ENCODE measurements at places on chromosomes 7 and 10.

DNA sequence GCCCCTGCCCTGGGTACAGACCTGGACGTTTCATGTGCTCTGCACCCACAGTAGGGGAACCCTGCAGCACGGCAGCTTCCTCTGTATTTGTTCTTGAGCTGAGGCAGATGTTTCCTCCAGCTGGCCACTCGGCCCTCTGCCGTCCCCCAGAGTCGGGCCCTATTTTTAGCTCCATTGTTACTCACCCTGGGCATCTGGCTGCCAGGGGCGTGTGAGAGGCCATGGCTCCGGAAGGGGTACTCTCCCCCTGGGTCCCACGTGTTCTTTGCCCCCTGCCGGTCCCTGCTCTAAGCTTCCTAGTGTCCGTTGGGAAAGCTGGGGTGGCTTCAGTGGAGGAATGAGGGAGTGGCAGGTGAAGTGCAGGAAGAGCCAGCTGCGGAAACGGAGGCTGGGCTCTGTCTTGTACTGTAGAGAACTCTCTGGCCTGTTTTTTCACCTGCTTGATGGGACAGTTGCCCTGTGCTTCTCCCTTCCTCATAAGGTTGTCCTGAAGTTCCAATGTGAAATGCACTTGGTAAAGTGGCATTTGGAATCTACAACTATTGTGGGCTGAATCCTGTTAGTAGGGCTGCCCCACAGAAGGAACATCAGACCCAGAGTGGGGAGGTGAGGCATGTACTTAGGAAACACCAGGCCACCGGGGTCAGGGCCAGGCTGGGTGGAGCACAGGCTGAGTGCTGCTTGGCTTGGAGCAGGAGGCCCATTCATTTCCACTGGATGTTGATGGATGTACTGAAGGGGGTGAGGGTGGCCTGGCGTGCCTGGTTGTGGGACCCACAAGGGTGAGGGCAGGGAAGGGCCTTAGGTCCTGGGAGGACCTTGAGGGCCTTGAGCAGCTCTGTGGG lies 30.6 kb downstream of the PALD1 start:
- peak; percentile 13 for DNase-seq

DNA sequence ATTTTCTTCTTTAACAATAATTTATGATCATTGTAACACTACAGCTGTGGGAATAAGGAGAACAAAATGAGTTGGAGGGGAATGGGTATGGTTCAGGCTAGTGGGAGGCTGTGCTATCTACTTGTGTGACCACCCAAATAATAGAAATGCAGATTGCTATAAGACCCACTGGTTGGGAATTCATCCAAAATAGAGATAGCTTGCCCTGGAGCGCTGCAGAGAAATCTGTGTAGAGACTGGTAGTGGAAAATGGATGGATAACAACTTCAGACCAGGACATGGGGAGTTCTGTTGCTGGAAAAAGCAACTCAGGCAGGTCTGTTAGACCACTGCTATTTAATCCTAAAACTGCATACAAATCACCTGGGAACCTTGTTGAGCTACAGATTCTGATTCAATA lies 137.1 kb upstream of the MKLN1 start:
- DNase-seq = no peak

DNA sequence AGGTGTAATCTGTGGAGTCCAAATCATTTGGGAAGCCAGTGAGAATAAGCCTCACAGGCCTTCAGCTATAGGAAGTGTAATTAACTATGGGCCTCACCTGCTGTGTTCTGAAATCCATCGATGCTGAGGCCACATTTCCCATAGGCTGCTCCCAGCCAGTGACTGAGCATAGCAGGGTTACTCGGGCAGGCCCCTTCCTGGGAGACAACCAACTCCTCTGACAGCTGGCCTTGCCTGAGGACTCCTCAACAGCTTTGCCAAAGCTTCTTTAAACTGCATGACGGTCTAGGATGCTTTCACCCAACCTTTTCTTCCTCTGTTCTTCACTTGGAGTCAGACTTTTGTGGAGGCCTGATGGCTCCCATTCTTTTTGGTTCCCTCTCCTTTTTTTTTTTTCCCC lies 63.8 kb upstream of the SMNDC1 start:
- DNase-seq = no peak

GRCh38 chr7:48387932-48388331 lies 216.7 kb downstream of the ABCA13 start:
- DNase-seq = no peak

- DNase-seq = no peak
Measured at GRCh38 chr10:123011987-123012386, 3.2 kb downstream of the ACADSB start.

DNA sequence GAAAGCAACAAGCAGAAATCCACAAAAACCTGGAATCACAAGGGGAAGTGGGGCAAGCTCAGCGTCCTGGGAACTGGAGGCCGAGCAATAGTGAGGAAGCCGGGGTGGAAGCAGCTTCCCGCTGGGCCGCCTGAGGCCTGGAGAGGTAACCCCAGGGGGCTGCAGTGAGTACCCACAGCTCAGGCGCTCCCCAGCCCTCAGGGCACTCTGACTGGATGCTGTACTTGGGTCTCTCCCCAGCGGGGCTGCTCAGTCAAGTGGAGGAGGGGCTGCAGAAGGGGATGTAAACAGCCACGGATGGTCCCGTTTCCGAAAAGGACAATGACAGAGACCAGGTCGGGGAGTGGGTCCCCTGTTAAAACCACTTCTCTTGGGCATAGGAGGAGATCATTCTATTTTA lies 50.3 kb downstream of the SLIT1 start:
- no peak for DNase-seq

DNA sequence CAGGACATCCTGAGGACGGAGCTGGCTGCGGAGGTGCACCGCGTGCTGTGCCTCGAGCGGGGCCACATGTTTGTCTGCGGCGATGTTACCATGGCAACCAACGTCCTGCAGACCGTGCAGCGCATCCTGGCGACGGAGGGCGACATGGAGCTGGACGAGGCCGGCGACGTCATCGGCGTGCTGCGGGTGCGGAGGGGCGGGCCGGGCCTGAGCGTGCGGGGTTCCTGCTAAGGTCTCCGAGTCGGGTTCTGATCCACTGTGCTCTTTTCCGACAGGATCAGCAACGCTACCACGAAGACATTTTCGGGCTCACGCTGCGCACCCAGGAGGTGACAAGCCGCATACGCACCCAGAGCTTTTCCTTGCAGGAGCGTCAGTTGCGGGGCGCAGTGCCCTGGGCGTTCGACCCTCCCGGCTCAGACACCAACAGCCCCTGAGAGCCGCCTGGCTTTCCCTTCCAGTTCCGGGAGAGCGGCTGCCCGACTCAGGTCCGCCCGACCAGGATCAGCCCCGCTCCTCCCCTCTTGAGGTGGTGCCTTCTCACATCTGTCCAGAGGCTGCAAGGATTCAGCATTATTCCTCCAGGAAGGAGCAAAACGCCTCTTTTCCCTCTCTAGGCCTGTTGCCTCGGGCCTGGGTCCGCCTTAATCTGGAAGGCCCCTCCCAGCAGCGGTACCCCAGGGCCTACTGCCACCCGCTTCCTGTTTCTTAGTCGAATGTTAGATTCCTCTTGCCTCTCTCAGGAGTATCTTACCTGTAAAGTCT lies 10.4 kb downstream of the ATG9B start:
- DNase-seq = no peak

DNA sequence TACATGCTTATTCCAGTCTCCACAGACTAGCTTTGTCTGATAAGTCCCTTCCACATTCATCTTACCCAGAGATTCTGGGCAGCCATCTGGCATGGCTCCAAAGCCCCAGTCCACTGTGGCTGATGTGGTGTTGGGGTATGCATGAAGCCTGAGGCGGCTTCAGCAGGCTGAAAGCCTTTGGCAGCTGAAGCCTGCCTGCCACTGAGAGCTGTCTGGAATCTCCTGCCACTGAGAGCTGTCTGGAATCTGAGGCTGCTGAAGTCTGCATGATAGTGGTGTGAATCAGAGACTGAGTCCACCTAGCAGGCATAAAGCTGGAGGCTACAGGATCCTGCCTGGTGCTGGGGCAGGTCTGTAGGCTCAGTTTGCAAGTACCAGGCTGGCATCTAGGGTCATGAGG lies 87.1 kb downstream of the DYNC1I1 start:
- no peak for DNase-seq

GRCh38 chr7:76261931-76262330 lies 40.5 kb upstream of the HSPB1 start:
- DNase-seq = no peak

GRCh38 chr7:73701357-73701995 lies 18.0 kb downstream of the STX1A start:
- DNase-seq = no peak

- no peak for DNase-seq
Measured at GRCh38 chr7:113659416-113659815, 259.4 kb downstream of the PPP1R3A start.

GRCh38 chr10:104734433-104734832 lies 93.3 kb downstream of the SORCS3 start:
- no peak for DNase-seq

DNA sequence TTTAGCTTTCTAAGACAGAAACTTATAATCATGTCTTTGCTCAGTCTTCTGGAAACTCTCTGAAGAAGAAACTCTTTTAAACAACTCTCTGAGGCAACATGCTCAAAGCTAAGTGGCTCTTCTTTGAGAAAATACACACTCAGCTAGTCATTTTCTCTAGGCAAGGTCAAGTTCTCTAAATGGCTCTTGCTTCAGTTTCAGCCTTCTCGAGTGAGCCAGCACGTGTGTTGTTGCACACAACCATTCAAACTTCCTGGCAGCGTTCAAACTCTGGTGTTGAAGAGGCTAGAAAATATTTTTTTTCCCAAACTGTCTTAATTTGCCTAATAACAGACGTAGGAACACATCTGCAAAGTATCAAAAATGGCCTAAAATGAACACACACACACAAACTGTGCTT lies 129.1 kb downstream of the THSD7A start:
- DNase-seq = no peak

DNA sequence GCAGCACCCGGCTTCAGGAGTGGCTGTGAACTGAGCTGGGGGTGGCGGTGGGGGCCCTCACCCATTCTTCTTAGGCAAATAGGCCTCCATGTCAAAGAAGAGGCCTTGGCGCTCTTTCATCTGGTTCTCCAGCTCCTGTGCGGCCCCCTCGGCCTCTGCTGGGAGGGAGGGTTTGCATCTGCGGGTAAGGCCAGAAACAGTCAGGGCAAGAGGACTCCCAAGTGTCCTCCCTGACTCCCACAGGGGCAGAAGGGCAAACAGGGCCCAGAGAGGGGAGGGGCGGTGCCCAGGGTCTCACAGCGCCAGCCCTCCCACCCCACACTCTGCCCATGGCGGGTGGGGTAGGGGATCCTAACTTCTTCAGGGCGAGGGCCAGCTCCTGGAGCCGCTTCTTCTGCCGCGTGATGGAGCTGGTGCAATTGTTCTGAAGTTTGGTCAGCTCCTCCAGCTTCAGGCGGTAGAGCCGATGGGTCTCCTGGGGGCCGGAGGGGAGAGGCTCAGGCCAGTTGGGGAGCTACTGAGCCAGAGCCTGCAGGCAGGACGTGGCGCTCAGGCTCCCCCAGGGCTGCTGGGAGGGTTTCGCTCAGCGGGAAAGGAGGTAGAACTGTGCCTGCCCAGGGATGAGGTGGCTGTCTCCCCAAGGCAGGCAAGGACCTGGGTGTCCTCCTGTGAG lies 2.2 kb downstream of the TMEM120A start:
- DNase-seq = no peak

GRCh38 chr10:47077386-47077785 lies 166.2 kb downstream of the PTPN20 start:
- no peak for DNase-seq

DNA sequence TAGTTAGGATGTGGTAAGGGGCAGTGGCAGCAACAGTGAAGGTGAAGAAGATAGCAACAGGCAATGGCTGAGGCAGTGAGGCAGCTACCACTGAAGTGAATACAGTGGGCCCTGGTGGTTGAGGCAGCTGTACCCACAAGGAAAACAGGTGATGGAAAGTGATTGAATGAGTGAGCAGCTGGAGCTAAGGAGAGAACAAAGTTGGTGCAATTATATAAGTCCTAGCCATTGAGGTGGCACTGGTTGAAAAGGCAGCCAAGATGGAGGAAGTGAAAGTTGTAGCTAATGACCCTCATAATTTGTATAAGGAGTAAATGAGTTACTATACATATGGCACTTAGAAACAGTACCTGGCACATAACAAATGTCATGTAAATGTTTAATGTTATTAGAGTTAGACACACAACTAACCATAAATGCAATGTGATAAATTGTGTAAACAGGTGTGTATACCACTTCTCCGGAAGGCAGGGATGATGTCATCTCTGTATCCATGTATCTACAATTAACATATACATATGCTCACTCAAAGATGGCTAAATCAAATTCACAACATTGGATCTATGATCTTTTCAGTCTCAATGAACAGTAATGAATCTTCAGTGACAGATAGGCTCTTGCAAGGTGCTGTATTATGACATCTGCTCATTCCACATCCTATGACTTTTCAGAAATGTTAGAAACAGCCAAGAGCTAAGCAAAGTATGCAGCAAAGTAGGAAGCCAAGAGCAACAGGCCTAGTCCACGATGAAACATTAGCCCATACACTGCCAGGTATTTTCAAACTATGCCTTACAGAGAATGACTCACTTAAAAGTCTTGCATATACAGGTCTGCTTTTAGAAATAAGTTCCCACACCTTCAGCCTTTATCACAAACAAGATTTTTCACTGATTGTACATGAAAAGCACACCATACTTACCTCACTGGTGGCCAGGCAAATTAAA lies 10.7 kb downstream of the XPNPEP1 start:
- DNase-seq = no peak

GRCh38 chr10:120022357-120022756 lies 129.8 kb downstream of the SEC23IP start:
- no peak for DNase-seq

DNA sequence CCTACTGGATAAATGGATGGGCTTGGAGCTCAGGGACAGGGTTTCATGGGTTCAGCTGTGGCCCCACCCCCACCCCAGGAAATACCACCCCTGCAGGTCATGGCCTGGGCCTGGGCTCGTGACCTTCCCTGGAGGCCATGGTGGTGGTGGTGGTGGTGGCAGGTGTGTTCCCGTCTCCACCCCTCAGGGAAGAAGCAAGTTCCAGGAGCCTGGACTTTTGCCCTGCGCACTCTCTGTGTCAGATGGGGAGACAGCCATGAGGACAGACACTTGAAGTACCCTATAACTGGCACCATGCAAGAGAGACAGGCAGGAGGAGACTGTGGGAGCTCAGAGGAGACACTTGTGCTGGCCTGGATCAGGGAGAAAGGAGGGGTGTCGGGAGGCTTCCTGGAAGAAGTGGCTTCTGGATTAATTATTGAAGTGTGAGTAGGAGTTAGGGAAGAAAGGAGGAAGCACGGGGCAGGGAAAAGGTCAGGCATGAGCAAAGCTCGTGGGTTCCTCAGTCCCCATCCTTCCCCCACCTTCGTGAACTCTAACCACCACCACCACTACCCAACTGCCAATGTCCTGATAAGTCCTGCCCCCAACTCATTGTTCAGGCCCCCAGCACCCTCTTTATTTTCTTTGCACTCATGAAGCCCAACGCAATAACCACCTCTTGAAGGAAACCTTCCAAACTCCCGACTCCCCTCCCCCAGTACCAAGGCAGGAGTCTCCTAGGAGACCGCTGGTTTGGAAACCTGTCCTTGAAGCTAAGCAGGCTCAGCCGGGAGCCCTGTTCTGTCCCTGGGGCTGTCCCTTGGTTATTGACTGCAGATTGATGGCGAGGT lies 8.9 kb downstream of the SH2B2 start:
- no peak for DNase-seq

GRCh38 chr7:46864716-46865115 lies 717.2 kb downstream of the TNS3 start:
- DNase-seq = no peak
